ENCODE measurements at places on chromosomes 16 and 17.

- DNase-seq = no peak
Observed at GRCh38 chr17:44007346-44008204, 3.2 kb downstream of the NAGS start.

DNA sequence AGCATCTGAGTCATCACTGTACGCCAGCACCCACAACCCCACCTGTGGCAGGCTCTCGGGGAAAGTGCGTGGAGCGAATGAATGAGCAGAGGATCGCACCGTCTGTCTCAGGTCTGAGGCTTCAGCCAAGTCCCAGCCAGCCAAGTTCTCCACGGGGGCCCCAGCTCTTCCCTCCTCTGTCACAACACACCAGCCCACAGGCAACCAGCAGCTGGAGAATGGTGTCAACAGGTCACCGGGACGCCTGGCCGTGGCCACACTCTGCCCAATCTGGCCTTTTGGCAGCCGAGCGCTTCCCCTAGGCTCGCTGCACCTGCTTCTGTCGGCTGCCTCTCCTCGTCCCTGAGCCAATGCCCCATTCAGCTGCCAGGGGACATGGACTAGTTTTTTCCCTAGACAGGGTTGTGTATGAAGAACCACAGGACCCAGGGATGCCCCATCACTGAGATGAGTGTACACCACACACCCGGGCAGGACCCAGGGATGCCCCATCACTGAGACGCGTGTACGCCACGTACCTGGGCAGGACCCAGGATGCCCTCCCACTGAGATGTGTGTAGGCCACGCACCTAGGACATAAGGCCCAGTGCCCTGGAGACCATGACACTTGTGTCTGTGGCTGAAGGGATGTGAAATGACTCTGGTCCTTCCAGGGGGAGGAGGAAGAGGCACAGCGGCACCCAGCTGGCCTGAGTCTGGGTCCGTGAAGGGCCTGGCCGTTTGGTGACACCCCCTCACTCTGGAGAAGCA, 52.8 kb downstream of the ABR start:
- DNase-seq = no peak

DNA sequence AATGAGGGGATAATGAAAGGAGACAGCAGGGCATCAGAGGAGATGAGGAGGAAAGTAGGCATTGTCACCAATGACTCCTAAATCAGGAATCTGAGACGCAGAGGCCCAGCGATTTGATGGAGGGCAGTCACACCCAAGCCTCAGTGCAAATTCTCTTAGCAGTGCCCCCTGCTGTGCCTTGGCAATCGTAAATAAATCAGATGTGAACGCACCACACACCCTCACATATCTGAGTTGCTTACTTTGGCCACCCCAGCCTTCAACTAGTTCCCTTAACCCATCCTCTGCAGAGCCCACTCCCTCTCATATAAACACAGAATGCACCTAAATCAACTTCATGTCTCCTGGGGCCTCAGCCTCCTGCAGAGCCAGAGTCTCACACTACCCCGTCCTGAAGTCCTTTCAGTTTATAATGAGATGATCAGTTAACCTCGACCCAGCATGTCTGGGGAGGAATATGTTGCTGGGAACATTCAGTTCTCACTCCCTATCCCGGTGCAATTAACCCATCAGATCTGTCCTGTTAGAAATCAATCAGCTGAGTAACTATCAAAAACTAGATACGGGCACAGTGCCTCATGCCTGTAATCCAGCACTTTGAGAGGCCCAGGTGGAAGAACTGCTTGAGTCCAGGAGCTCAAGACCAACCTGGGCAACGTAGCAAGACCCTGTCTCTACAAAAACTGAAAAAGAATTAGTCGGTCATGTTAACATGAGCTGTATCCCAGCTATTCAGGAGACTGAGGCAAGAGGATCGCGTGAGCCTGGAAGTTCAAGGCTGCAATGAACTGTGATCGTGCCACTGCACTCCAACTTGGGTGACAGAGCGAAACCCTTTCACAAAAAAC, 78.4 kb downstream of the SLC39A11 start:
- DNase-seq = no peak

DNA sequence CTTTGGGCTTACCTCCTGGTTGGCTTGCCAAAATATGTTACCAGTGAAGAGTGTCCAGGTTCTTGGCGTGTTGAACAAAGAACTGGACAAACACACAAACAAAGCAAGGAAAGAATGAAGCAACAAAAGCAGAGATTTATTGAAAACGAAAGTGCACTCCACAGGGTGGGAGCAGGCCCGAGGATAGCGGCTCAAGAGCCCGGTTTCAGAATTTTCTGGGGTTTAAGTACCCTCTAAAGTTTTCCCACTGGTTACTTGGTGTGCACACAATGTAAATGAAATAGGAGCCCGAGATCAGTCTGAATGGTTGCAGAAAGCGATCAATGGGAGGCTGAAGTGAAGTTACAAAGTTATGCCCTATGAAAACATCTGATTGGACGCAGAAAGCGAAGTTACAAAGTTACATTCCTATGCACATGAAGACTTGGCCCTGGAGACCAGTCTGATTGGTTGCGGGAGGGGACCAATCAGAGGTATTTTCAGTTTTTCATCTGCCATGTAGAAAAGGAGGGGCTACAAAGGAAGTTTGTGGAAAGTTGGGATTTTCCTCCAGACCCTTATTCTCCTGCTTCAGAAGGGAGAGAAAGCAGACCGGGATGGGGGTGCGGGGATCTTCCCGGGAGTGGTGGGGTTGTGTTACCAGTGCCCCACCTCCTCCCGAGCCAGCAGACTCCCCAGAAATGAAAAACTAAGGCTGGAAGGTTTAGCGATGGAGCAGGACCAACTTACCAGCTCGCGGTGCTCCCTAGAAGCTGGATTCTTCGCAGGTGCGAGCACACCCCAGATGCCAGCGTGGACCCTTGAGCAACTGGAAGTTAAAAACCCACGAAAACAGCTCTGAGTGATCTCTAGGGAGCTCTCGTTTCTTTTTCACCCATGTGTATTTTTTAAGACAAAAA, at the start of gene SLFN12:
Gene SLFN12 (minus strand): TSS at position 325 of the 899 bp plus-strand sequence. CDS start 9,472 bp downstream, outside the sequence.
- peak; percentile 47 for DNase-seq

DNA sequence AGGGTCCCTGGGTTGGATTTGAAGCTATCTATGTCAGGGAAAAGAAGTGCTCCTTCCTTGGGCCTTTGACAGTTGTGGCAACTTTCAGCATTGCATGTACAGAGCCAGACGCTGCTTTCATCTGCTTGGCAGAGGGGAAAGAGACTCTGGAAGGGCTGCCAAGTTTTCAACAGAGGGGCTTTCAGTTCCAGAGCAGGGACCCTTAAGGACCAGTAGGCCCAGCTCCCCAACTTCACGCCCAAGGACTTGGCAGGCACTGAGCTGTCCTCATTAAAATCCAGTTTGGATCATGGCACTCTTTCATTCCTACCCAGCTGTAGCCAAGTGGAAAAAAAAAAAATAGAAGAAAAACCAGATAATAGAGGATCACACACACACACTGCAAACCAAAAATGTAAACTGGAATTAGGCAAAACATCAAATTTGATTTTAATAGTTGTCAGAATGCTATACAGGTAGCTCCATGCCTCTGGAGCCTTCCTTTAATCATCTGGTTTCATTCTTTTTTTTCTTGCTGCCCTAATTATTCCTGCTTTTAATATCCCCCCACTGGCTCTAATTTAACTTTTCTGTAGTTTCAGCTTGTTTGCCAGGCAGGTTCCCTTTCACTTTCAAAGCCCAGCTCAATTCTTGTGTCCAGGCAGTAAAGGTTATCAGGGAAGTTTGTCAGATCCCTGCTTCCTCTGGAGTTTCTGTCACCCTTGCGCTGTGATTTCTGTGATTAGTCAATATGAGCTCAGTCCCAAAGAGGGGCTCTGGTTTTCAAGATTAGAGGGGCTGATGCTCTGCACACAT, 702.6 kb upstream of the CDH8 start:
- no peak for DNase-seq

GRCh38 chr17:64413513-64413912, 22.9 kb upstream of the PECAM1 start:
- DNase-seq = no peak

DNA sequence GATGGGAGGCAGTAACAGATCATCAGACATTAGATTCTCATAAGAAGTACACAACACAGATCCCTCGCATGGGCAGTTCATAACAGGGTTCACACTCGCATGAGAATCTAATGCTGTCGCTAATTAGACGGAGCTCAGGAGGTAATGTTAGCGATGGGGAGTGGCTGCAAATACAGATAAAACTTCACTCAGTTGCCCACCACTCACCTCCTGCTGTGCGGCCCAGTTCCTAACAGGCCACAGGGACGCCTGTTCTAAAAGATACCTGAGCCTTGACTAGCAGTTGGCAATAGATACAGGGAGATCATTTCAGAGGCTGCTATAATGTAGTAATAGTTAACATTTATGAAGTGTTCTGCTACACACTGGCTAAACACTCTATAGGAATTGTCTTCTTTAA, 4.9 kb downstream of the PTRH2 start:
- DNase-seq = no peak

GRCh38 chr17:4497101-4497824, 1.4 kb upstream of the SPNS2 start:
- no peak for DNase-seq

DNA sequence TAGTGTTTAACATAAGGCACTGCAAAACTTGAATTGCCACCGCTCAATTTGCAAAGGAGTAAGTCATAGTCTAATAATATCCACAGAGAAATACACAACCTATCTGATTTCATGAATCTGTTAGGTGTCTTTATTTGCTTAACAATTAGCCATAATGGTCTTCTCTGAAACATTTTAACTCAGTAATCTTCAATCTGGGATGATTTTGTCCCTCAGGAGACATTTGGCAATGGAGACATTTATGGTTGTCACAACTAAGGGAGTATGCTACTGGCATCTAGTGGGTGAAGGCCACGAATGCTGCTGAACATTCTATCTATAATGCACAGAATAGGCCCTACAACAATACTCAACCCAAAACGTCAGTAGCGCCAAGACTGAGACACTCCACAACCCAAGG, 4.3 kb downstream of the UBE2G1 start:
- DNase-seq = no peak

DNA sequence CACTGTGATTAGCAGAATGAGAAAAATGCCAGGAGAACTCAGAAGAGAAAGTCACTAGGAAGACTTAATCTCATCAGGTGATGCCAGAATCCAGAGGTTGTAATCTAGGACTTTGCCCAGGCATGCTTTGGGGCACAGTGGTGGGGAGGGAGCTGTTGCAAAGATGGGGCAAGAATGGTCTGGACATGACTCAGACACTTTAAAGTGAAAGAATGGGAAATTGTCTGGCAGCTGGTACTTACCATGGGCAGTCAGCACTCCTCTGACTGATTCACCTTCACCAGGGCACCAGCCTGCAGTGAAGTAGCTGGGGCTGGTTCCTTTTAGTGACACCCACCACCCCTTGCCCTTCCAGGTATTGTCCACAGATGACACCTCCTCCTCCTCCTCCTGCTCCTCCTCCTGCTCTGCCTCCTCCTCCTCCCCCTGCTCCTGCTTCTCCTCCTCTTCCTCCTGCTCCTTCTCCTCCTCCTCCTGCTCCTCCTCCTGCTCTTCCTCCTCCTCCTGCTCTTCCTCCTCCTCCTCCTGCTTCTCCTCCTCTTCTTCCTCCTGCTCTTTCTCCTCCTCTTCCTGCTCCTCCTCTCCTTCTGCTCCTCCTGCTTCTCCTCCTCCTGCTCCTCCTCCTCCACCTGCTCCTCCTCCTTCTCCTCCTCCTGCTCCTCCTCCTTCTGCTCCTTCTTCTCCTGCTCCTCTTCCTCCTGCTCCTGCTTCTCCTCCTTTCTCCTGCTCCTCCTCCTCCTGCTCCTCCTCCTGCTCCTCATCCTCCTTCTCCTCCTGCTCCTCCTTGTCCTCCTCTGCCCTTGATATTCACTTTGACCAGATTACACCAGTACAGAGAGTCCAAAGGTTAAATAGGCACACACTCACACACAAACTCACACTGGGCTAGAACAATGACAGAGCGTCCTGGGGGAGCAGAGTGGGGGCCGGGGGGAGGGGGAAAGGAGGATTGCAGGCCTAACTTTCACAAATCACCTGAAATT, at the start of gene CHD9NB:
Gene CHD9NB (minus strand): TSS at position 379 of the 983 bp plus-strand sequence. CDS start 8,739 bp downstream, outside the sequence.
- DNase-seq = peak; percentile 23

GRCh38 chr17:50072130-50072529, 16.2 kb downstream of the ITGA3 start:
- DNase-seq = no peak

DNA sequence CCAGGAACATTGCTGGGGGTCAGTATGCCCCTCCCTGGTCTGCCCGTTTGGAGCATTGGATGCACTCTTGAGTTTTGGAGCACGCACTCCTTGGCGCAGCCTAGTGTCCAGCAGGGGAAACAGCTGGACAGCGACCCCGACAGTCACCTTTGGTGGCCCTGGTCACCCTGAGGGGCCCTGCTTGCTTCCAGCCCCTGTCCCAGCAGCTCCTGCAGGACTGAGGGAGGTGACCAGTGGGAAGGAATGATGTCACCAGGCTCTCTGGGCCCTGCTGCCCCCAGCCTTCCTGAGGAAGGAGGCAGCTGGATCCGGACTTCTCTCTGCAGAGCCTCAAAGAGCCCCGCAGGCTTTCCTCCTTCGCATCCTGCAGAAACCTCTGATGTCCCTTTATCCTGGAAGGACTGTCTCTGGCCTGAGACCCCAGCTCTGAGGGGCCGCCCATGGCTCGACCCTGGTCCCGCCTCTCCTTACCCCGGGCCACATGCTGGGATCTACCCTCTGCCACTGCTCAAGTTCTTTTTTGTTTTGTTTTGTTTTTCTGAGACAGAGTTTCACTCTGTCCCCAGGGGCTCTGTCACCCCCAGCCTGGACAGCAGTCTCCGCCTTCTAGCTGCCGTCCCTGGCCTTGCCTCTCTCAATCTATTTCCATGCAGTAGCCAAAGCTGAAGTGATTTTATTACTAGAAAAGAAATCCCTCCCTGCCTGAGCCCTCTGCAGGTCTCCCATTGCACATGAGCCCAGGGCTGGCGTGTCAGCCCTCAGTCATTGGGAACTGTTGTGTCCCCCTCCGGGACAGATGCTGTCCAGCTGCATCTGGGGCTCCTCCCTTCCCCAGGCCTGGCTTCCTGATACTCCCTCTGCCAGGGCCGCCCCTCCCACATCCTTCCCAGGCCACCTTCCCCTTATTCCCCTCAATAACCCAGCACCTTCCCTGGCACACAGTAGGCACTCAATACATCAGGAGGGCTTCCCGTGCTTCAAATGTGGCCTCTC, 11.6 kb downstream of the ZSCAN10 start:
- no peak for DNase-seq

DNA sequence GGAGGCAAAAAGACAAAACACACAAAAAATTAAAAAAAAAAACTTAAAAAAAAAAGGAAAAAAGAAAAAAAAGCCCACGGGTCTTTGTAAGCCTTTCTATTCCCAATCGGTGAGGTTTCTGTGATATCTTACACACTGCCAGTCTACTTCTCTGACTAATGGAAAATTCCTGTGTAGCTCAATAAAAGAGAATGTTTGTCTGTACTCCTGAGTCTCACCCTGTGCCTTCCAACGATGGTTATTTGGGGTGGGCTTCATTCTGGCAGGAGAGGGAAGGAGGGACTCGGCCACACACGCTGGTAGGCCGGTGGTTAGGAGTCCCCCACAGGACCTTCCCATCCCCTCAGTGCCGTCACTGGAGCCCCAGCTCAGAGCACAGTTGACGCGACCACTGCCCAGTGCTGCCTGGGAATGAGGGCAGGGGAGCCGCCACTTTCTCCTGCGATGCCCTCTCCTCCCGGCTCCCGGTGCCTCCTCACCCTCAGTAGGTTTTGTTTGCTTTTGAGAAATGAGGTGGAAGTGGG, 68.0 kb downstream of the AMFR start:
- DNase-seq = no peak

All from stimulated activated CD8-positive, alpha-beta memory T cell treated with anti-CD3 and anti-CD28 coated beads, Interleukin-4, amount 100 ng/mL, for 48 hours (primary cell).